Hepatic stellate cell (primary cell): ENCODE measurements at places on chromosomes 2 and 18.

DNA sequence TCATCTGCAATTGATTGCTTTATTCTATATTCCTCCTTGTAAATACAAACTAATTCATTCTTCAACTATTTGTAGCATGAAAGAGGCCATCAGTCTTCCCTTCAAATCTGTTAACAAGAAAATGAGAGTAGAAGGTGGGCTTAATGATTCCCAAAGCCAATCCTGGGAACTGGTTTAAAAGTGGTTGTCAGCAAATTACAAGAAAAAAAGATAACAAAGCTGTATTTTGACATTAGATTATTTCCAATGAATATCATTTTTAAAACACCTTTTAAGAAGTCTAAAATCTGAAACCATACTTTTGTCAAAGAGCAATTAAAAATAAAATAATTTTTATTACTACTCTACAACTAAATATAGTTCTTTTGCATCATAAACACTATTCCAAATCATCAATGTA lies 139.2 kb downstream of the DYM start:
- no peak for DNase-seq

GRCh38 chr2:224183086-224183485 lies 144.0 kb upstream of the SERPINE2 start:
- DNase-seq: no peak

- DNase-seq: no peak
Measured at GRCh38 chr2:199195927-199196502, 261.7 kb downstream of the SATB2 start.

DNA sequence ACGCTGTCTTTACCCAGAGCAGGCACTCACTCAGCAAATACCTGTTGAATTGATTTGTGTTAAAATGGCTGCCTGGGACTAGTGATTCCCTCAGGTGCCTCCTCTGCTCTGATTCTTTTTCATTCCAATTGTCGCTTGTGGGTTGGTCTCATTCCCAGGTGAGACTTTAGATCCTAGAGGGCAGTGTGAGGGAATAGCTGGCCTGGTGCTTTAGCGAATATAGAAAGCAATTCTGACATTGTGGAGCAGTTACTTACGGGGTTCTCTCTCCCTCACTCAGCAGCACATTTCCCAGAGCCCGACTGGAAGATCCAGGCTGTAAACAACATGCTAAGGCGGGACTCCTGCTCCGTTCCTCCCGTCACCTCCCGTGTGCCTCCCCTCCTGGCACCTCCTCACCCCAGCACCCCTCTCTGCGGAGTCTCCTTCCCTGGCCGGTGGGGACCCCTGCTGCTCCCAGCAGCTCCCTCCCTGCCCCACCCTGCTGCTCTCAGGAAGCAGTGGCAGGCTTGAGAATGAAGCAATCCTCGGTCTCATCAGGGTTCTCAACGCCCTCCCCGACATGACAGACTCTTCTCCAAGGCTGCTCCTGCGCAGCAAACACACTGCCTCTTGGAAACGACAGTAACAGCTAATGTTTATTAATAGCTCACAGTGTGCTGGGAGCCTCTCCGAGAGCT lies 26.9 kb downstream of the CELF4 start:
- DNase-seq: no peak
